ENCODE measurements at places on chromosomes 7 and 10.

DNA sequence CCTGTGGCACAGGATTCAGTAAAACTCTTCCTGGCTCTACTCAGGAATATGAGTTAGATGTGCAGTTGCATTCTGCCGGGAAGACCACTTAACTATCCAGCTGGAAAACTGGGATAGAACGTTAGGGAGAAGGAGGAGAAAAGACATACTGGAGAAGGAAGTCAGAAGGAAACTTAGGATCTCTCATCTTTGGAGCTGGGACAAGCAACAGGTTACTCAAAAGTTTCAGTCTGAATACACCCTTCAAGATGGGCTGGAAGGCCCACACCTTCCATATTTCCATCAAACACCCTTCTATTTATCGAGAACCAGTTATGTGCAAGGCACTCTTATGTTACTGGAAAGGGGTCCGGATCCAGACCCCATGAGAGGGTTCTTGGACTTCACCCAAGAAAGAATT is 440.4 kb upstream of the NRP1 start:
- DNase-seq, result no peak

GRCh38 chr10:96238646-96239623 is 32.4 kb downstream of the BLNK start:
- no peak for DNase-seq

DNA sequence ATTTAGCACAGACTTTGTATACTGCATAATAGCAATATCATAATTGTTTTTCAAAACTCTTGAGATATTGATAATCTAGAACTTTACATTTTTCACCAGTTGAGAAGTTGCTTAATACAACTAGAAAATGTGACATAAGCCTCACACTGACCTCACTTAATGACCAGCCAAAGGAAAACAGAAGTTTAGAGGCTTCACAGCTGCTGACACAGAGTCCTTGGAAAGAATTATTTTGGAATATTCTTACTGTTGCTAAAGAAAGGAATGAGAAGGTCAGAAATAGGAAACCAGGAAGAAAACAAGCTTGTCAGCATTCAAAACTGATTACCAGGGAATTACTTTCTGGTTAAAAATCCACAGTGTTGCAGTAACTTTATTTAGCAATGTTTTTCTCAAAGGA is 35.5 kb upstream of the WASL start:
- DNase-seq, result no peak

GRCh38 chr10:33611423-33611822 is 277.0 kb upstream of the NRP1 start:
- no peak for DNase-seq

- DNase-seq, result peak; percentile 86
Observed at GRCh38 chr7:39667341-39667923, 44.1 kb downstream of the RALA start.

- peak; percentile 21 for DNase-seq
Observed at GRCh38 chr10:13115832-13116803, 16.2 kb downstream of the OPTN start.

GRCh38 chr7:98655611-98656010 is 38.5 kb downstream of the NPTX2 start:
- no peak for DNase-seq

- DNase-seq, result no peak
Observed at GRCh38 chr10:26448706-26449435, 10.7 kb downstream of the APBB1IP start.

GRCh38 chr10:30387646-30388243 is 38.7 kb upstream of the MTPAP start:
- DNase-seq, result no peak

DNA sequence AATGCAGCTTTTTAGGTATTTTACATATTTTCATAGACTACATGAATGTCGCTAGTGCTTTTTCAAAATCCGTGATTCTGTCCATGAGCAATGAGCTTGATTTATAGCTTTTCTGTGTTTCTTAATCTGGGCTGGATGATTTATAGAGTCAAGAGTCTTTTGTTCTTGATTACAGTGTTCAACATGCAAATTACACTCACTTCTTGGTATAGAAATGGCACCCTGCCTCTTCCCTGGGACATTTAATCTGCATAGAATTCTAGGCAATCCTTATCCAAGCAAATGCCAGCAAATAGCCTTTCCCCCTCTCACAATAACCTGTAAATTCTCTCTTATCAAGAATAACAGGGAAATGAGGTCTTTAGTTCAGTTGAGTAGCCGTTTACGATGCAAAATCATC is 246.2 kb upstream of the SEMA3C start:
- DNase-seq, result peak; percentile 92

GRCh38 chr10:131979336-131979735 is 2.4 kb downstream of the BNIP3 start:
- DNase-seq, result no peak

DNA sequence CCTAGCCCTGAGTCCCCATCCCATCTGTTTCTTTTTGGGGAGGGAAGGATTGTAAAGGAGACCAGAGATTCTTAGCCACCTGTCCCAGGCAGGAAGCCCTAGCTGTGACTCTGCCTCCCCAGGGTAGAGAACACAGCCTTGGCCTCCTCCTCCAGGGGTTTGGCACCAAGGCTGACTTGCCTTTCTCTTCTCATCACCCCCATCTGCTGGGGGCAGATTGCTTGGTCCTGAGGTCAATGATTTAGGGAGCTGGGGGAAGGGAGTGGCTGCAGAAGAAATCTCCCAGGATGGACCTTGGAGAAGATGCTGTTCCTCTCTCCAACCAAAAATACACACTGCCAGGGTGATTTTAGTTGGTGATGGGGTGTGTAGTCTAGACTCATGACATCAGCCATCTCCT is 2.6 kb upstream of the MNX1 start:
- DNase-seq, result no peak

DNA sequence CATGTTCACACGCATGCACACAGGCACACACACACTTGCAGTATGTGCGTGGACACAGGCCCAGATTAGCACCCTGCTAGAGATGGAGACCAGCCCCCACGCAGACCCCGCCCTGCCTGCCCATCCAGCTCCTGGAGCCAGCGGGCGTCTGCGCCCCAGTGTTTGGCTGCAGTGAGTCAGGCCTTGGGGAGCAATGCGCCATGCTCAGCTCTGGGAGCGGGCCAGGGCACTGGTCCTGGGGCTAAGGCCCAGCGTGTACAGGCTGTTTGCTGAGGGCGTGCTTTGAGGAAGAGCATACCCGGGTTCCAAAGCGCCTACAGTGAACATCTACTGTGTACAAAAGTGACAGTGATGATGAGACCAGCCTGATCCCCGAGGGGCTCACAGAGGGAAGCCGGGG is 16.0 kb upstream of the ELFN1 start:
- no peak for DNase-seq

- no peak for DNase-seq
Observed at GRCh38 chr10:47451273-47451997, 32.5 kb downstream of the ANXA8 start.

- peak; percentile 44 for DNase-seq
Observed at GRCh38 chr7:29424984-29425309, 138.7 kb upstream of the PRR15 start.

DNA sequence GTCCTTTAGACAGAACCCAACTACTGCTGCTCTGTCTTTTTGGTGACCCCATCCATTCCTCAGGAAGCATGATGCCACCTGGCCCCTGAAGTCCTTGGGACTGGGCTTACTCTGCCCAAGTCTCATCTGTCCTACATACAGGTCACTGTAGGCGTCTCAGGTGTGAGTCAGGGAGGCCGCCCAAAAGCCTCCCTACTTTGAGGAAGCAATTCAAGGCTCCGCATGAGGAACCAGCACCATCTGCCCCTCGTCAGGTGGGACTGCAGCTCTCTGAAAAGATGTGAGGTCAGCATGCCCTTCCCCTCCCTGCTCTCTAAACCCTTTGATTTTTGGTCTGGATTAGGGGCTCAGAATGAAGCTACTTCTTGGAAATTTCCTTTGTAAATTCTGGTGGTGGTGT is 354.8 kb downstream of the CXCL12 start:
- no peak for DNase-seq

GRCh38 chr7:129947701-129948100 is 5.1 kb downstream of the UBE2H start:
- DNase-seq, result no peak

DNA sequence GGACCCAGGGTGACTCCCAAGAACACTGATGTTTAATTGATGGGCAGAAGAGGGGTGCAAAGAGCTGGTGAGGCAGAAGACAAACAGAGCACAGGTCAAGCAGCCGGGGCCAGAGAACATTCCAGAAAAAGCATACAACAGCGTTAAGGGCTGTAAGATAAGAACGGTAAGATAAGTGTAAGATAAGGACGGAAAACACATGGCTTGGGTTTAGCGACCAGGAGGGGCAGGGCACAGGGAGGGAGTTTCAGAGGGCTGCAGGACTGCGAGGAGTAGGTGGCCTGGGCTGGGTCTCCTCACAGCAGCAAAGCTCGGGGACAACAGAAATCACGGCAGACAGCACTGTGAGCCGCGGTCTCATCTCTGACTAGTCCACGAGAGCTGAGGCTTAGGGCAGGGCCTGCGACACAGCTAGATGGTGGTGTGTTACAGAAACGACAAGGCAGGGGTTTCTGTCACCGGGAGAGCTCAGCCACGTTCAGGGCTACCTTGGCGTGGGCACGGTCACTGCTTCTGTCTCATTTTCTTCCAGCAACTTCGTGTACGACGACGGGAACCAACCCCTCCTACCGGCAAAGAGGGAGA is 24.6 kb downstream of the BRI3 start:
- no peak for DNase-seq

GRCh38 chr10:132631338-132631735 is 93.8 kb downstream of the INPP5A start:
- no peak for DNase-seq

DNA sequence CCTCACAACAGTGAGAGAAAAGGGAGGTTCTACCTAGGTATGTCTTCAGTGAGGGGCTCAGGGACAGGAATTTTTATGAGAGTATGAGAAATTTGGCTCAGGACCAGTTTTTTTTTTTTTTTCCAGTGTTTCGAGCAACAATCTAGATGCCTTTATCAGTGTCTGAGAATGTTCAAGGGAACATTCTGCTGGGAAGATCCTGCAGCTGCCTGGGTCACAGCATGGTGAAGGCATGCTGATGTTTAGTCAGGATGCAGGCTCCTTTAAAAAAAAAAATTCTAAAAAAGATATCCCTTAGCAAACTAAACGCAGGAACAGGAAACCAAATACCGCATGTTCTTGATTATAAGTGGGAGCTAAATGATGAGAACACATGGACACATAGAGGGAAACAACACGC is 31.0 kb downstream of the SBDS start:
- no peak for DNase-seq

DNA sequence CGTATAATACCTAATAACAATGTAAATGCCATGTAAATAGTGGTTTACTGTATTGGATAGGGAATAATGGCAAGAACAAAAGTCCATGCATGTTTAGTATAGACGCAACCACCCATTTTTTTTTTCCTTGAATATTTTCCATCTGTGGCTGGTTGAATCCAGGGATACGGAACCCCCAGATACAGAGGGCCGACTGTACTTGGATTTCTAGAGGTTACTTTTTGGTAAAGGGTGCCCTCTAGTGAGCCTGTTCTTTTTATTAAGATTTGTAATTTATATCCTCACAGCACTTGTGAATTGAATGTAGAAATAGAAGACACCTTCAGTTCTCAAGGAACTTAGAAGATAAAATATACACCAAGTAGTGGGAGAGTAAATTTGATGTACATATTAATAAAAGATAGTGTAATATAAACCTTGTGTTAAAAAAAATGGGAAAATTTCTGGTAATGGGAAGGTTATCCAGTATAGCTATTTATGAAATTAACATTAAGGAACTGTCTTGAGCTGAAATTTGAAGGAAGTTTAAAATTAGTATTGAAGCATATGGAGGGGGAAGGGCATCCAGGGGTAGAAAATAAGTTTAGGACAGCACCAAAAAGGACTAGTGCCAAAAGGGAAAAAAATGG is 32.0 kb downstream of the EXOC6 start:
- peak; percentile 61 for DNase-seq

DNA sequence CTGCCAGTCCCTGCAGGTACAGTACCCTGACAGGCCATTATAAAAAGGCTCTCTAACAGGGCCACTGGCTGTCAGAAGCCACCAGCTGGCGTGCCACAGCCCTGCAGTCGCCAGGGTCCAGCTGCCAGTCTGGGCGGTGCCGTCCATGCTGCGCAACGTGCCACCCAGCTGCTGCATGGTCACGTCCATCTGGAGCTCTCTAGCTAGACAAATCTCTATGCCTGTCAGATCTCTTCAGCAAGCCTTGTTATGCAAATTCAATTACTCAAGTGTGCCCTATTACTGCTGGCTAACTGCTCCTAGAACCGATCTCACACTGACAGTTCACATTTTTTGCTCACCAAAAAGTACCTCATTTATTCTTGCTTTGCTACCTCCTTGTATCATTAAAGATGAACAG is 75.9 kb downstream of the HIBADH start:
- peak; percentile 96 for DNase-seq

GRCh38 chr7:149735779-149736477 is 37.5 kb downstream of the ZNF467 start:
- no peak for DNase-seq

- DNase-seq, result no peak
Observed at GRCh38 chr7:138992052-138992531, 10.9 kb upstream of the KIAA1549 start.

DNA sequence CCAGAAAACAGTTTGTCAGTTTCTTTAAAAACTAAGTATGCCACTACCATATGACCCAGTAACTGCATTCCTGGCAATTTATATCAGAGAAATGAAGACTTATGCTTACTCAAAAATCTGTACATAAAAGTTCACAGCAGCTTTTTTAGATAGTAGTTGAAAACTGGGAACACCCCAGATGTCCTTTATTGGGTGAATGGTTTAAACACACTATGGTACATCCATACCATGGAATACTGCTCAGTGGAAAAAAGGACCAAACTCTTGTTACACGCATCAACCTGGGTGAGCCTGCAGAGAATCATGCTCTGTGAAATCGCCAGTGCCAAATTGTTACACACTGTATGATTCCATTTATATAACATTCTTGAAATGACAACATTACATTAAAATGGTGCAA is 127.6 kb upstream of the RET start:
- no peak for DNase-seq

DNA sequence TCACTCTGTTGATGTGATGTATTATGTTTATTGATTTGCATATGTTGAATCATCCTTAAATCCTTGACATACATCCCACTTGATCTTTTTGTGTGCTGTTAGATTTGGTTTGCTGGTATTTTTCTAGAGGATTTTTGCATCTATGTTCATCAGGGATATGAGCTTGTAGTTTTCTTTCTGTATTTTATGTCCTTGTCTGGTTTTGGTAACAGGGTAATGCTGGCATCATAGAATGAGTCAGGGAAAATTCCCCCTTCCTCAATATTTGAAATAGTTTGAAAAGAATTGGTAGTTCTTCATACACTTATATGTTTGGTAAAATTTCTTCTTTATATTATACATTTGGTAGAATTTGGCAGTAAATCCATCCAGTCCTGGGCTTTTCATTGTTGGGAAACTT is 89.4 kb upstream of the SLC13A1 start:
- no peak for DNase-seq

- DNase-seq, result no peak
Observed at GRCh38 chr10:75297021-75297599, 61.4 kb upstream of the COMTD1 start.

- DNase-seq, result no peak
Observed at GRCh38 chr10:69494626-69495558, 43.6 kb downstream of the TSPAN15 start.
